ENCODE measurements at places on chromosomes 5 and 9.

DNA sequence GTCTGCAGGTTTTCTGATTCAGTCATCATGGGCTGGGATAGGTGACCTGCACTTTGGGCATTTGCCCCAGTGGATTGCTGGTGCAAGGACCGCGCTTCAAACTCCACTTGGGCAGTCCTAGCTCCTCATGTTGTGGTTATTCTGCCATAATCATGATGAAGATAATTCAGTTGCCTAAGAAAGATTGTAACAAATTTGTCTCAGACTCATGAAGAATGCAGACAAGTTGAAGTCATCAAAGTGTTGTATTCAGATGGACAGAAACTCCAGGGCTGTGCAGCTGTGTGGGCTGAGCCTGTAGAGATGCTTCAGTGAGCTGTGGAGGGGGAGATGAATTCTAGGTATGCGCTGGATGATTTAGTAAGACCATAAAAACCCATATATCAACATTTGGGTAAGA, 38.5 kb downstream of the TARS1 start:
- DNase-seq = peak; percentile 16

DNA sequence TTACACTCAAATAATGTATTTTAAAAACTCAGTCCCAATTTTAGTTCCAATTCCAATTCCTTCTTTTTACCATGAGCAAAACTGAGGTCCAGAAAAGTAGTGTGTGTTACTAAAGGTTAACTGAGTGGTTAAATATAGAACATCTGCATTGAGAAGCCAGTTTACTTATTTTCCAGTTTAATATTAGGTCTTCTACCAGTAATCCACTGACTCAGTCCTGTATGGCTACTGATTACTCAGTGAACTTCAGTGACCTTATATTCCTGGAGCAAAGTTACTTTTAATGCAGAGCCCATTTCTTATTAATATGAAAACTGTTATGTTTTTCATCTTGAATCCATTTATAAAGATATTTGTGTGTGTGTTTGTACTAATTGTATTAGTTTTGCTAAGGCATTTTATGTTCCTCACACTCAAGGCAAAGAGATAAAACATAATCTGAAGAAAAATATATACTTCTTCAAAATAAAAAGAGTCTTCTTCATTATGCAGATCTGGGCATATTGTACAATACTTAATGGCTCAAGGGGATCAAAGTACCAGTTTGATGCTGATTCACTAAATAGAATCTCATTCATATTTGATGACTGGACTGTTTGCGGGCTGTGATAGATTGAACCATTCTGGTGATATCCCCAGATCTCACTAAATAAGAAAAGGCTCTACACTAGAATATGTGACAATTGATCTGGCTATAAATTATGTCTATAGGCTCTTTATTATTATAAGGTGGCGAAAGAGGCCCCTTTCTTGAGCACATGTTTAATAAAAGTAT, 60.8 kb downstream of the DMXL1 start:
- no peak for DNase-seq

DNA sequence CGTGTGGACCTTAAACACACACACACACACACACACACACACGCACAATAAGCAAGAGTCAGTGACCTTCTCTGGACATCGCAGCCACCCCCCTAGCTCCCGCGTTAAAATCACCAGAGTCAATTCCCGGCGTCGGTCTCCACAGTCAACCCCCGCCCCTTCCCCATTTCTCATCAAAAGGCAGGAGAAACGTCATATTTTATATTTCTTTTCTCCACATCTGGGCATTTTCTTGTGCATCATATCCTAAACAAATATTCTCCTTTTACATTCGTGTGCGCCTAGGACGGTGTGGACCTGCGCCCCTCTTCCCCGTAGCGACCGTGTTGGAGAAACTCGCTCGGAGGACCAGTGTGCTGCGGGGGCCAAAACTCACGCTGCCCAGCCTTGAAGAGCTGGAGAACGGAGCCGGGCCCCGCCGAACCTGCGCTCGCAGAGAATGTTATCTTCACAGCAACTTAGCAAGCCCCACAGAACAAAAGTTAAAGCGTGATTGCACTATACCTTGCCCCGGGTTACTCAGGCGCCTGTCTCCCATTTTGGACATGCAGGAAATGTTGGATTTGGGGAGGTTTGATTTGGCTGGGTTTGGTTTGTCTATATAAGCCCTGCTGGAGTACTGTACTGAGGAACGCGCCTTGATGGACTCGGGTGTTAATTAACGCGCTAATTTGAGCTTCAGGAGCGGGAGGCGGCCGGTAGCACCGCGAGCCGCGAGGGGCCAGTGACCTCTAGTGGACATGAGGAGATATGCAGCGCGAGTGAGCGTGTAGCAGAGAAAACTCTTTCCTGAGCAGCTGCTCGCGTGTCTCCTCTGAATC, 192.4 kb downstream of the MEF2C start:
- peak; percentile 77 for DNase-seq

GRCh38 chr9:14780251-14780650, 57.7 kb upstream of the CER1 start:
- no peak for DNase-seq

DNA sequence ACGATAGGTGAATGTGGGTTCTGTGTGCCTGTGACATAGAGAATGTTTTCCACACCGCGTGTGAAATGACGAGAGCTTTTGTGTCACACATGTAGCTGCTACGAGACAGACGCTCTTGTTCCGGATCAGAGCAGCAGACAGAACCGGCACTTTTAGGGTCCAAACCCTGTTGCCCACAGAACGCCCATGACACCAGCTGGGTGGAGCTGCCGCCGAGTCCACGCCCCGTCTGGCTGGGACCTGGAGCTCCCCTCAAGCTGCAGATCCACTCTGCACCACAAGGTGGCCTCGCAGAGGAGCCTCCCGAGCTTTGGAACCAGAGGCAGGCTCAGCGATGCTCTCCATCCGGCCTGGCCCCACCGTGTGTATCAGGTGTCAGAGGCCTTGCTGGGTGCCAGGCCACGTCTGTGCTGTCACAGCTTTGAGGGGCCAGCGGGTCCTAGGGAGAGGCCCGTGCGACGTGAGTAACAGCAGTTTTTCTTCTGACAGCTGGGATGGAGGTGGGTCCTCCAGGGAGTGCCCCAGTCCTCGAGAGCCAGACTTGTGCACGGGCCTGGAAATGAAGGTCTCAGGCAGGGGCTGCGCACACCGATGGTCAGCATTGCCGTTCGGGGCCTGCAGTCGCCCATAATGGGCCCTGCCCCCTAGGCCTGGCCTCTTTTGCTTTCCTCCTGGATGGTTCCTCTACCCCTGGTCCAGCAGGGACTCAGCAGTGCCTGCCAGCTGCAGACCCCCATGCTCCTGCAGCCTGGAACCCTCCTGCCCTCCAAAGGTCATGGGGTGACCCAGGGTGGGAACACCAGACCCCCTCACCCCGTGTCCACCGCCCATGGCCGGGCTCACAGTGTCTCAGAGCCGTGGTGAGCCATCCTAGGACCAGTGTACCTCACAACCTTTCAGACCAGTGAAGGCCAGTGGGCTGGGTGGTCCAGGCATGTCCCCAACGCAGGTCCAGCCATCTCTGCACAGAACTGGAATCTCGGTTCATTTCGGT, 2.5 kb upstream of the LRRC14B start:
- peak; percentile 86 for DNase-seq

- no peak for DNase-seq
Measured at GRCh38 chr9:134357631-134358025, 31.4 kb downstream of the RXRA start.

DNA sequence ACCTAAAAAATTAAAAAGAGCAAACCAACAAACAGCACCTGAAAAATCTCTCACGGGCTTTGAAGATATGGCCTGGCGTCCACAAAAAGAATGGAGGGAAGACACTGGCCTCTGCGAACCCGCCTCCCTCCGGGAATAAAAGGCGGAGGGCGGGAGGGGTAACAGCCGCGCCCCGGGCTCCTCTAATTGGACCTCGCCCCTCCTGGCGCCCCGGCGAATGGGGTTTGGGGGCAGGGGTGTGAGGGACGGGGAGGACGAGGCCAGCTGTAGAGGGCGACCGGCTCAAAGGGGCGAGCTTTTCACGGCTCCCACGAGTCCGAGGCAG, 753 bp downstream of the FANCC start:
- peak; percentile 87 for DNase-seq

- no peak for DNase-seq
Measured at GRCh38 chr5:122702524-122702875, 72.4 kb upstream of the SNX2 start.

- peak; percentile 38 for DNase-seq
Measured at GRCh38 chr9:114792396-114792795, 13.4 kb downstream of the TNFSF15 start.

GRCh38 chr5:140273401-140273877, 29.5 kb downstream of the PFDN1 start:
- DNase-seq = no peak

GRCh38 chr9:95722141-95722540, 153.3 kb upstream of the ERCC6L2 start:
- DNase-seq = no peak

GRCh38 chr5:143506836-143507552, 103.5 kb upstream of the NR3C1 start:
- peak; percentile 96 for DNase-seq

DNA sequence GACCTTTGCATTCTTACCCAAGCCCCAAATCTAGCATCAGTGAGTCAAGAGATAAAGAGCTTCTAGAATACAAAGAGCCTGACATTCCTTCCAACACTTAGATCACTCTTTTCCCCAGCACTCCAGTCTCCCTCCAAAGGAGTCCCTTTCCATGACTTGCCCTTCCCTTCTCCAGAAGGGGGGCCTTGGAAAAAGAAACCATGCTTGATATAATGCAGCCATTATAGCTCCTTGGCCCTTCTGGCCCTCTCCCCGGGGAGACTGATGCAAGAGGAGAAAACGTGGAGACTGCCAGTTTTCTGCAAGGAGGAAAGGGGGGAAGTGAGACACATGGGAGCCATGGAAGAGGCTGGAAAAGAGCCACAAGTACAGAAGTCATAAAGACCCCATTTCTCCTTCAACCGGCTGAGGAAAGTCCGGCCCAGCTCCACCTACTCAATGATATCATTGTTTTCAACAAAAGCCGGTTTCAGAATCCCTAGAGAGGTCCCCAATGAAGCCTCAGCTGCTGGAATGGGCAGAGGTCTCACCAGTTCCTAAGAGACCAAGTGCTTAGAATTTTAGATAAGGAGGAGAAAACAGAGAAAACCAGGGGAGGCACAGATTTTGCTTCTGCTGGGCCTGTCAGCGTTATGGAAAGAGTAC, 29.0 kb downstream of the ADAM19 start:
- DNase-seq = no peak

- peak; percentile 50 for DNase-seq
Measured at GRCh38 chr9:80649001-80649420, 1040.3 kb downstream of the TLE1 start.

- peak; percentile 82 for DNase-seq
Measured at GRCh38 chr9:76365028-76365427, 29.2 kb downstream of the RFK start.

- DNase-seq = peak; percentile 89
Measured at GRCh38 chr5:109410389-109411148, 795 bp upstream of the PJA2 start.

- DNase-seq = peak; percentile 67
Measured at GRCh38 chr5:172123269-172123692, 64.7 kb downstream of the STK10 start.

DNA sequence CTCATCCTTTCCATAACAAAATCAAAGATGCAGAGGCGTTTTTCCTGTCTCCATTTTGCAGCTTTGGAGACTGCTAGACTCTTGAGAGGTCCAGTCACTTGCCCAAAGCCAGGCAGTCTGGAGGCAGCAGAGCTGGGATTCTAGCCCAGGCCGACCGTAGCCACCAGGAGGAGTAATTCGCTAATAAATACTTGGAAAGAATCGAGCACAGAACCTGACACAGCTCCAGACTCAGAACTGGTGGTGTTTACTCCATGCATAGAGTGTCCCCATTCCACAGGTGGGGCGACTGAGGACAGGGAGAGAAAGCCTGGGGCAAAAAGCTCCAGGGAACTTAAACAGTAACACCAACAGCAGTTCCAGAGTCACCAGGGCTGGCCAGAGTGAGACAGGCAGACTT, 10.7 kb upstream of the CERCAM start:
- DNase-seq = peak; percentile 53

All from M059J (cell line).